ENCODE measurements at places on chromosomes 11 and 22.

- no peak for DNase-seq
These were observed 1073.3 kb downstream of the TBC1D22A start for GRCh38 chr22:47835726-47836125.

DNA sequence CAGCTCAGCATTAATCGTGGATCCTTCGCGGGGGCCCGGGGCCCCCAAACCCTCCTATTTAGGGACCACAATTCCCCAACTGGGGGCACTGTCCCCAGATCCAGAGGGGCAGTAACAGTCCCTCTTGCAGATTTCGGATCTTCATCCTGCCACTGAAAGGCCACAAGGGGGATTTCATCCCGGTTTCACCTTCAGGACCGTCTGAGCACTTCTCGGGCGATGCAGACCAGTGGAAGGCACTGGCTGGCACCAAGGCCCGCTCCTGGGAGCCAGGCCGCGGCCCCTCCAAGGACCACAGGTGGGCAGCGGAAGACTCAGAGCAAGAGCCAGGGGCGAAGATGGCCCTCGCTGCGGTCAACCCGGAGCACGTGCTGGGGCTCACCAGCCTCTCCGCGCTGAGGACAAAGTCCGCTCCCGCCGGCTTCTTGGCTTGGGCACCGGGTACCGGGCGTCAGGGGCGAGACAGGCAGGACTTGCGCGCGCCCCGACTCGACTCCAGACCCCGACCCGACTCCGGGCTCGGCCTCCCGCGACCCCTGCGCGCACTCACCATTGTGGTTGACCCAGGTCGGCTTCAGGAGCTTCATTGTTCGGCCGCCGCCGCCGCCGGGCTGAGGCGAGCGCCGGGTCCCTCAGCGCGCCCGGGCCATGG lies 517 bp downstream of the HIRA start:
- no peak for DNase-seq

GRCh38 chr11:11432621-11433319 lies 79.7 kb upstream of the CSNK2A3 start:
- DNase-seq: no peak

- no peak for DNase-seq
These were observed 271.4 kb upstream of the C11orf87 start for GRCh38 chr11:109150581-109150980.

- no peak for DNase-seq
These were observed 82.2 kb downstream of the FLI1 start for GRCh38 chr11:128776069-128776423.

- no peak for DNase-seq
These were observed 14.5 kb upstream of the BID start for GRCh38 chr22:17788528-17789378.

DNA sequence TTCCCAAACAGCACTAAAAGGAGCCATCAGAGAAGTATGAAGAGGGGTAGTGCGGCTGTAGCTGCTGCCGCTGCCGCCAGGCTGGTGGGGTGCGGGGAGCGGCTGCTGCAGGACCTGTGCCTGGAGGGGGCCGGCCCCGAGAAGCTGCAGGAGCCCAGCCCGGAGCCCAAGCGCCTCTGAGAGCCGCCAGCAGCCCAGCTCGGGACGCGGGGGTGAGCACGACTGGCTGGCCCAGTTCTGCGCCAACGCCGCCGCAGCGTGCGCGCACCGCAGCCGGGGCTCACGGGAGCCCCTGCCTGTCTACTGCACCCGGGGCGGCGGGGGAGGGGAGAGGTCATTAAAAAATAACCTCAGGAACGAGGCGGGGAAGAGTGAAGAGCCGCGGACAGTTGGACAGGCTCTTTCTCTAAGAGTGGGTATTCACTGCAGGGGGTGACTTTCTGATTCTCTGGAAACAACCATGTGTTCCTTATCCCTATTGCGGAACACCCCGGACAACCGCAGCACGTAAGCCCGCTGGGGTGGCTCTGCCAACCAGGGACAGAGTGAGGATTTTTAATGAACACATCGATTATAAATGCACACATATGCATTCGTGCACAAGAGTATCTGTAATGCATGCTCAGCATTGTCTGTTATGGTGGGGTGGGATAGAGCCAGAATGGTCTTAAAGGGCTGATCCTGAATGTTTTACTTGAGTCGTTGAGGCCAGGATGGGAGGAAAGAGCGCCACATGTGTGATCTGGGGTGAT lies 453 bp downstream of the GAS2 start:
- DNase-seq: peak; percentile 72

DNA sequence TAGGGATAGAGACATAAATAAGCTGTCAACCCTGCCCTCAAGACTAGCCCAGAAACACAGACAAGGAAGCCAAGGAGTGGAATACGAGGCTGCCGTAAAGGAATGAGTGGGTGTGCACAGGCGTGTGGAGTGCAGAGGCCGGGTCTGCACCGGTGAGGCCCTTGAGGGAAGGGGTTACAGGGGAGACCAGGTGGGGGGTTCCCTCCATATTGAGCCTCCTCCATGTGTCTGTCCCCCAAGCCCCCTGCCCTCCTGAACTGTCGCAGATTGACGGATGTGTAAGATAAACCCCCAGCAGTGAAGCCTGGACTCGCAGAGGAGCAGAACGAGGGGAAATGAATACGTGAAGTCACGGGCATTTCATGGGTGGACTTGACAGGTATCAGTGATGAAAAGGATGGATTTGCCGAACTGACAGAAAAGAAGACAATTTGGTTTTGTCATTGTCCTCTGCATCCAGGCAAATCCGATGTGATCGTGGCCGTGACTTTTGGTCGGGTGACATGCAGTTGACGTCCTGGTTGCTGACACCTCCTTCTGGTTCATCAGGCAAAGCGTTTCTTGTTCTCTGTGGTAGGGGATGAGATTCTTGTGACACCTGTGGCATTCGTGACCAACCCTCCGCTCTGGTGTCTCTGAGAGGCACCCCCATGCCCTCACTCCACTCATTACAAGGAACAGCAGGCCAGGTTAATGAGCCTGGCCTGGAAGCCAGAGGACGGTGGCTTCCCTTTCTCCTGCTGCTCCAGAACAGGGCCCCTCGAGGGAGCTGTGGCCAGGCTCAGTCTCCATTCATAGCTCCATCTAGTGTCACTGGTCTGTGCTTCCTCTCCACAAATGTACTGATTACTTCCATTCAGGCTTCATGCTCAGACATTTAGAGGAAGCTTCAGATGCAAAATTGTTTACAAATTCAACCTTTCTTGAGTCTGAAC lies 223.1 kb upstream of the B3GAT1 start:
- DNase-seq: no peak

GRCh38 chr11:110787680-110788079 lies 75.4 kb upstream of the ARHGAP20 start:
- no peak for DNase-seq

DNA sequence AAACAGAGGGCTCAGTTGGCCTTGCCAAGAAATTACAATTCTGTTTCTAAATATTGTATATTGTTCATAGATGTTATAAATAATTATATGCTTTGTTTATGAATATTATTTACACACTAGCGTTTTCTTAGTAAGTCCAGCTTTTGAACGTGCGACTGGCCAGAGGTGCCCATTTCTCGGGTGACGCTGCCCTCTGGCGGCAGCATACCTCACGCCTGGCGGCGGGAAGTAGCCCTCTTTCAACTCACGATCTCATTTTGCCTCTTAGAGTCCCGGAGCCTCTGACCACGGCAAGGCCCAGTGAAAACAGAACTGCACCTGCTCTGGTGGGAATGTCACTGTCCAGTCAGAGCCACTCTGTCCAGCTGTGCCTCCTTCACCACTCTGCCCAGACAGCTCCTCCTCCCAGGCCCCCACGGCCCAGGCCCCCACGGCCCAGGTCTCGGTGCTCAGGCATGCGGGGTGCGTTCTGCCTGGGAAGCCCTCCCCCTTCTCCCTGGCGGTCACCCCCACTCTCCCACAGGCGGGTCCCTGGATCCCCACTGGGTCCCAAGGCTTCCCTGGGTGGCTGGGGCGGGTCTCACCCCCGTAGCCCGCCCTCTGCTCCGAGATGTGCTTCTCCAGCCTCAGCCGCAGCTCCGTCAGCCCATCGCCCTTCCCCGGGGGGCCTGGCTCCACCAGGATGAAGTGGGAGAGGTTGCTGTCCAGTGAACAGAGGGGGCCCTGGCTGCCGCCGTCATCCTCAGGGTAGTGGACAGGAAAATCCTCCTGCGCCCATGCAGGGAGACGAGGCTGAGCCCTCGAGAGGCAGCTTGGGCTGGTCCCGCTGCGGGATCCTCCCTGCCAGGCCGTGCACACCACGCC lies 19.3 kb downstream of the TSSC4 start:
- DNase-seq: no peak

- DNase-seq: no peak
These were observed 12.6 kb upstream of the ANO1 start for GRCh38 chr11:70065318-70066135.

DNA sequence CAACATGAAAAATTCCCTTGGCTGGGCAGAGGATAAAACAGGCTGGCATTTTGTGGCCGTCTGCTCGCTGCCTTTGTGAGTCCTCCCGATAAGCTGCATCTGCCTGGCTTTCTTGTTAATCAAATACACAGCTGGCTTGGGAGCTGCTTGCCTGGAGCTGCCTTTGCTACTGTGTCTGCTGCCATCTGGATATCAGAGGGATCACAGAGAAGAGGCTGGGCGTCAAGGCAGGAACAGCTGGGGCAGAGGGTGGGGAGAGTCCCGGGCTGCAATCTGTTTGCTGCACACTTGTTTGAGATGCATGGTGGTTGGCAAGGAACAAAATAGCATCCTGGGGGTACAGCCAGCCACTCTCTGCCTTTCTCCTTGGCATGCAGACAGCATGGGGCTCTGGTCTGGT lies 36.0 kb downstream of the COMMD9 start:
- peak; percentile 100 for DNase-seq

- no peak for DNase-seq
These were observed 56.1 kb upstream of the EIF3M start for GRCh38 chr11:32527261-32528175.

GRCh38 chr11:42205518-42205917 lies 746.1 kb upstream of the LRRC4C start:
- DNase-seq: no peak

- no peak for DNase-seq
These were observed 33.1 kb downstream of the CCDC15 start for GRCh38 chr11:124987096-124987495.

DNA sequence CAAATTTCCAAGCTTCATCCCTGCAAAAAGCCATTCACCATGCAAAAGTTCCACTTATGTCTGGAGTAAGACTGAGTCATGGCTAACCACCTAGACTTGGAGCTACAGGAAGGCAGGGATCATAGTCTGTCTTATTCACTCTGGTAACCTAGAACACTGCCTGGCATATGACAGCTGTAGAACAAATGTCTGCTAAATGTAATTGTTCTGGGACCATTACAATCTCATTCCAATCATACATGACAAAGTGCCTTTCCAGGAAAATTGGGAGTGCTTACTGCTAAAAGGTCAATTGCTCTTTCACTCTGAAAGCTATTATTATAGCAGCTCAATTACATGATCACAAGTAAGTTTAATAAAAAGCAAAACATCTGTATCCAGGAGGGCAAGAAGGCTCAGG lies 99.1 kb upstream of the CHRM4 start:
- DNase-seq: no peak

DNA sequence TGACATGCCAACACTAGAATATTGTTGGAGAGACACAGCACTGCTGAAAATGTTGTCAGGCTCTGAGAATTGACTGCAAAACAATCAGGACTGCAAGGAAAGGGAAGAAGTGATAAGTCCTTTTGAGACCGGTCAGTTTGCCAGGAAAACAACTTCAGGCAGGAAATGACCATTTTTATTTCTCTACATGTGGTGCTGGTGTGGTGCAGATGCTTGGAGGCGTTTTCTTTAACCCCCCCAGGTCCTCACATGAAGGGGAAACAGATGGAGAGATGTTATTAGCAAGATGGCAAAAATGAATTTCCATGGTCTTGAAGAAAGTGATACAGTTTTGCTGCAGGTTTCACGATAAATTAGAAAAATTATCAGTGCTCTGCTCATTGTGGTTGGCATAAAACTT lies 5.7 kb downstream of the AP2A2 start:
- no peak for DNase-seq

DNA sequence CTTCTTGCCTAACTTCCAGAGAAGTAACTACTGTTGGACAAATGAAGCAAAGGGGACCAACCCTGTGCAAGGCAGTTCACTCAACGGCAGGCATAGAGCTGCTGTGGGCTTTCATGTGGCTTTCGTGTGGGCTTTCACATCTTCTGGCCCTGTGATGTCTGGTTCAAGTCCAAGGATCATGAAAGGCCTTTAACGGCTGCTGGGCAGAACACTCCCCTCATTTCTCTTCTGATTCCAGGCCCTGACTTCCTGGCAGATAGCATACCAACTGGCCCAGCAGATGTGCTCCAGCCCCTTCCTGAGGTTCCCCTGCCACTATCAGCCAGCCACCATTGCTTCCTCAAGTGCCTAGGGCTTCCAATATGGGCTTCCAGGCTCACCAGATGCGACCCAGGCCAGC lies 28.7 kb upstream of the CTR9 start:
- no peak for DNase-seq

DNA sequence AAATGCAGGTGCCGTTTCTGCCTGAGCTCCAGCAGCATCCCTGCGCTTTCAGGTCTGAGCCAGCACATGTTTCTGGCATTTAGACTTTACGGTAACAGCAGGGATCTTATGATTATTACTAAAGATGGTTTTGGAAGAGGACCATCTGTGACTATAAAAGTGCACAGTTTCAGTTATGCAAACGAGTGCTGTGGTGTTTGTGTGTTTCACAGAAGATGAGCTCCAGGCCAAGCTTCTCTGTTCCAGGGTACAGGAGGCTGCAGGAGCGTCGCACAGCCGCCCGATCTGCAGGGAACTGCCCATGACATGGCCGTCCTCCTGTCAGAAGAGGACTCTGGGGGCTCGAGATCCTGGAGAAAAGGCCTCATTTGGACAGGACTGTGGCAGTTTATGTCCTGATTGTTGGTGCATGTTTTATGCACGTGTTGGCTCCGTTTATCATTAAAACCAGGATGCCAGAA lies 297.3 kb downstream of the TBC1D22A start:
- no peak for DNase-seq

DNA sequence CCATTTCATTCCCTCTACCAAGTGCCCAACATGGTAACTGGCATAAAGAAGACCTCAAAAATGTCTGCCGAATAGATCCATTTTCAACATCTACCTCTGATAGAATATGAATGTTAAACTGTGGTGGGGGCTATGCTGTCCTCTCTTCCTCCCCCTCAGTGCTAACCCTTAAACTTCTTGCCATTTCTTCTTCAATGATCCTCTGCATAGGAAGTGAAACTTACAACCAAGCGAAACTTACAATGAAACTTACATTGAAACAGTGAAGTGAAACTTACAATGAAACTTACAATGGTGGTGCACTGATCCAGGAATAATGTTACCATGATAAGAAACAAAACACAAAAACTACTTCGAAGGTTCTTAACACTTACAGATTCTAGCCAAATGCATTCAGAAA lies 4.7 kb downstream of the RTCB start:
- DNase-seq: no peak

GRCh38 chr11:70611821-70612220 lies 213.5 kb downstream of the CTTN start:
- DNase-seq: no peak
